ENCODE measurements at places on chromosomes 6 and 20.

DNA sequence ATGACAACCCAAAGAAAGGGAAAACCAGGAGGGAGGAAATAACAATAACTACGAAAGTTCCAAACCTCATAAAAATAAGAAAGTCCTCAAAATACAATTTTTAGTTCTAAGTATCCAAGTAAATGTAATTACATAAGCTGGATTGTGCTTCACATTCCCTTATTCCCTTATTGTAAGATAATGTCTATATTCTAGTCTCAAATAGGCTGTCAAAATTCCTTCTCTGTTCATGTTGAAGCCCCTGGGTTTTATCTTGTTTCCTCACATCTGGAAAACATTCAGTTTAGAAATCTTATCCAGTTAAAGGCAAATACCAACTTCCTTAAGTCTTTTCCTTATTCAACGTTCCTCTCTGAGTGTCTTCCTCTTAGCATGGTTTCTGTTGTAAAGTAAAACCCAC lies 282.3 kb downstream of the CD109 start:
- DNase-seq, result no peak

DNA sequence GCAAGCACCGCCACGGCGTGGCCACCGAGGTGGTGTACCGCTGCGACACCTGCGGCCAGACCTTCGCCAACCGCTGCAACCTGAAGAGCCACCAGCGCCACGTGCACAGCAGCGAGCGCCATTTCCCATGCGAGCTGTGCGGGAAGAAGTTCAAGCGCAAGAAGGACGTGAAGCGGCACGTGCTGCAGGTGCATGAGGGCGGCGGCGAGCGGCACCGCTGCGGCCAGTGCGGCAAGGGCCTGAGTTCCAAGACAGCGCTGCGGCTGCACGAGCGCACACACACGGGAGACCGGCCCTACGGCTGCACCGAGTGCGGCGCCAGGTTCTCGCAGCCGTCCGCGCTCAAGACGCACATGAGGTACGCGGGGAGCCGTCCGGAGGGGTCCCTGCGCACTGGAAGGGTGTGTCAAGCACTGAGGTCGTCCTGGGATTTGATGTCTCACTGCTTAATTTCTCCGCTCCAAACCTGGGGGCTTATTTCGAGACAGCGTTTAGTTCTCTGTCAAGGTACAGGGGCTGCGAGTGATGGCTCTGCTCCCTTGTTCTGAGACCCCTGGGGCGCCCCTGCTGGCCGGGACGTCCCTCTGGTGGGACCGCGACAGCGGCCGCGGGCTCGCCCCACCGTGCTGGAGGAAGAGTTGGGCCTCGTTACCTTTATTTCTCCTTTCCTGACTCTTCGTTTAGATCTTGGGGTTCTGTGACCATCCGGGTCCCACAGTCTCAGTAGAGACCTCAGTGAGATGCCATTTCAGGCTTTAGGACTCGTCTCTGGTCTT lies 3.6 kb downstream of the GZF1 start:
- no peak for DNase-seq

GRCh38 chr6:111552958-111553357 lies 52.7 kb downstream of the TRAF3IP2 start:
- DNase-seq, result no peak

- no peak for DNase-seq
Measured at GRCh38 chr20:21511850-21512633, 1.8 kb downstream of the NKX2-2 start.

DNA sequence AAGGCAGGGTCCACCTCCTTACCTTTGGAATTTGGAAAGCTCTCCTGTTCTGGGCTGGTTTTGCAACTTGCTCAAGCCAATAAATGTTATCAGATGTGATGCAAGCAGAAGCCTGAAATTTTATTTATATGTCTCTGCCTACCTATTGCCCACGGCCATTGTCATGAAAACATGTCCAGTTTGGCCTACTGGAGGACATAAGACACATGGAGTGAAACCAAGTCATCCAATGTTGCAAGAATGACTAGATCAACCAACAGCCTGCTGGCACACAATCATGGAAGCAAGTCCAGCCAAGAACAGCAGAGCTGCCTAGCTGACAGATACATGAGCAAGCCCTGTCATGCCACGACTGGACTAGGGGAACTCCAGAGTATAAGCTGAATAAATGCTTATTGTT lies 56.7 kb upstream of the IRAK1BP1 start:
- no peak for DNase-seq

- no peak for DNase-seq
Measured at GRCh38 chr6:63236398-63236817, 25.1 kb downstream of the FKBP1C start.

DNA sequence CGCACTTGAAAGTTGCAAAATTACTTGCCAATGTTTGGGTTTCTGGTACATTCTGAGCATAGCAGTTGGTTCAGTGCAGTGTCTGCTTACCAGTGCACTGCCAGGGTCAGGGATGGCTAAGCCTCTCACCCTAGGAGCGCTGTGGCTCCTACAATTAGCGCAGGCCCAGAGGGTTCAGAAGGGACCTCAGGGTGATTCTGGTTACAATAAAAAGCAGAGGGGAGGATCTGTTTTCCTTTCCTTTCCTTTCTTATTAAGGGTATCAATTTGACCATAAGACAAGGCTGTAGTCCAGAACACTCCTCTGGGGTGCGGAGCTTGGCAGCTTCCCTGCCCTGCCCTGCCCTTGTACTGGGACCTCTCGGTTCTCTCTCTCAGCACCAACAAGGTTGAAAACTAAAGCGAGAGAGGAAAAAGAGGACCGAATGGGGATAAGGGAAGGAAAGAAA lies 2.6 kb downstream of the MAFB start:
- DNase-seq, result no peak

DNA sequence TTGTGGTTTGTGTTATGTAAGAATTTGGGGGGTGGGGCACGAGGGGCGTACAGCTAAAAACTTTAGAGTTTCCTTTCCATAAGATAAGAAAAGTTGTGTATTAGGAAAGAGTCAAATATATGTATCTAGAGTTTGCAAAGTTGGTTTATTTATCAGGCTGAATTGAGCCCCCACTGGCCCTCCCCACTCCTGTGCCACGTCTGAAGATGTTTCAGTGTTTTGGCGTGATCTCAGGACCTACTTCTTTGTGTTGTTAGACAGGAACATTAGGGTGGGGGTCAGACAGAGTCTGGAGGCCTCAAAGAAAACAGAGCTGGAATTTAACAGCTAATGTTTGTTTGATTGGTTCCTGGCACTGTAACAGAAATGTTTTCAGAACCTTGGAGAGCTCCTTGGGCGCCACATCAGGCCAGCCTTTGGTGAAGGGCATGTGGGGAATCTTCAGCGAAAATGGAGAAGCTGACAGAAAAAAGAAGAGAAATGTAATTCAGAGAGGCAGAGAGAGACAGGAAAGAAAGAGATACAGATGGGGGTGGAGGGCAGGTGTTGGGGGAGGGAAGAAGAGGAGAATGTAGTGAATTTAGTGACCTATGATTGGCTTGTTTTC lies 674 bp downstream of the NRSN1 start:
- peak; percentile 30 for DNase-seq
